Iris pigment epithelial cell (primary cell): ENCODE measurements at places on chromosomes 16 and 17.

DNA sequence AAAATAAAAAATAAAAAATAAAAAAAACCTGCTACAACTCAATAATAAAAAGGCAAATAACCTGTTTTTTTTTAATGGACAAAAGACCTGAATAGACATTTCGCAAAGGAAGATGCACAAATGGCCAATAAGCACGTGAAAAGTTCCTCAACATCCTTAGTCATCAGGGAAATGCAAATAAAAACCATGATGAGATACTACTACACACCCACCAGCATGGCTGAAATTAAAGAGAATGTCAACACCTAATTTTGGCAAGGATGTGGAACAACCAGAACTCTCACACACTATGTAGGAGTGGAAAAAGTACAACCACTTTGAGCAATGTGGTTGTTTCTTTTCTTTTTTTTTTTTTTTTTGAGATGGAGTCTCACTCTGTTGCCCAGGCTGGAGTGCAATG, 24.6 kb downstream of the COG7 start:
- DNase-seq, result no peak

DNA sequence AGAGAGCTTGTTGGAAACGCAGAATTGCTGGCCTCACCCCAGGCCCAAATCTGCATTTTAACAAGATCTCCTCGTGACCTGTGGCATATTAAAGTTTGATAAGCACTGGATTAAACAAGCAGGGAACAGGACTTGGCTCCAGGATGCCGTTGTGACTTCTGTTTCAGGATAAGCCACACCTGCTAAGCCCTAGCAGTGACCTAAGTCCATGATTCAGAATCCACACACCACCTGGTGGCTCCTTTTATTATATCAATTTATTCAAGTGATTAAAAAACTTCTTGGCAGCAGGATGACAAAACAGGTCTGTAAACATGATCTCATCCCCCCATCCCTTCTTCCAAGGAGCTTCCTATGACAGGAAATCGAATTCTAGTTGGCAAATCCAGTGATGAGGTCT, 9.1 kb downstream of the NAGPA start:
- DNase-seq, result no peak

- no peak for DNase-seq
Observed at GRCh38 chr16:17168181-17168580, 302.6 kb downstream of the XYLT1 start.

GRCh38 chr16:82059983-82060421, 24.9 kb downstream of the HSD17B2 start:
- DNase-seq, result peak; percentile 3

- DNase-seq, result no peak
Observed at GRCh38 chr17:73289549-73290254, 22.1 kb downstream of the CDC42EP4 start.

- peak; percentile 58 for DNase-seq
Observed at GRCh38 chr17:511833-512251, 159.2 kb upstream of the RPH3AL start.

DNA sequence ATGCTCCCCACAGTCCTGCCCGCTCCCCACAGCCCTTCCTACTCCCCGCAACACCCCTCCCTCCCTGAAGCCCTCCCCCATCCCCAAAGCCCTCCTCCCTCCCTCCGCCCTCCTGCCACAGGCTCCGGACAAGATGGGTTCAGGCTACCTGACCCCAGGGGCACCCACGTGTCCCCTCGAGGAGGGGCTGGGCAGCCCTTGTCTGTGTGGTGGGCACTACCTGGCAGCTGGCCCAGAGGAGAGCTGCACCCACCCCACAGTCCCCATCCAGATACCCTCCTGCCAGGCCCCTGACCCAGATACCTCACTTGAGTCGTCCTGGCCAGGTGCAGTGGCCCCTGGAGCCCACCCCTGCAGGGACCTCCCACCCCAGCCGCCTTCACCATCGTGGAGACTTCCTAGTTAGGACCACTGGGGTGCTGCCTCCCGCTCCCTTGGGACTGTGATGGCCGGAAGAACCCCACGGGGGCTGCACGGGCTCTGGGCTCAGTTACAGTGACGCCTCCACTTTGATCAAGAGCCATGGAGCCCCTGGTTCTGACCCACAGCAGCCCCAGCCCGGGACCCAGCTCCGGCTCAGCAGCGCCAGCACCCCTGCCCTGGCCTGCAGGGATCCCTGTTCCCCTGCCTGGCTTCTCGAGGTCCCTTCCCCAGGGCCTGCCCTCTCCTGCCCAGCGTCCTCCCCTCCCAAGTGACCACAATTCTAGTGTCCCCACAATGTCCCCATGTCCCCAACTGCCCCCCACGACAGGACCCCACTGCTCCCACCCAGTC, 806 bp downstream of the PERCC1 start:
- no peak for DNase-seq

- no peak for DNase-seq
Observed at GRCh38 chr16:66468321-66468965, 41.3 kb downstream of the BEAN1 start.

DNA sequence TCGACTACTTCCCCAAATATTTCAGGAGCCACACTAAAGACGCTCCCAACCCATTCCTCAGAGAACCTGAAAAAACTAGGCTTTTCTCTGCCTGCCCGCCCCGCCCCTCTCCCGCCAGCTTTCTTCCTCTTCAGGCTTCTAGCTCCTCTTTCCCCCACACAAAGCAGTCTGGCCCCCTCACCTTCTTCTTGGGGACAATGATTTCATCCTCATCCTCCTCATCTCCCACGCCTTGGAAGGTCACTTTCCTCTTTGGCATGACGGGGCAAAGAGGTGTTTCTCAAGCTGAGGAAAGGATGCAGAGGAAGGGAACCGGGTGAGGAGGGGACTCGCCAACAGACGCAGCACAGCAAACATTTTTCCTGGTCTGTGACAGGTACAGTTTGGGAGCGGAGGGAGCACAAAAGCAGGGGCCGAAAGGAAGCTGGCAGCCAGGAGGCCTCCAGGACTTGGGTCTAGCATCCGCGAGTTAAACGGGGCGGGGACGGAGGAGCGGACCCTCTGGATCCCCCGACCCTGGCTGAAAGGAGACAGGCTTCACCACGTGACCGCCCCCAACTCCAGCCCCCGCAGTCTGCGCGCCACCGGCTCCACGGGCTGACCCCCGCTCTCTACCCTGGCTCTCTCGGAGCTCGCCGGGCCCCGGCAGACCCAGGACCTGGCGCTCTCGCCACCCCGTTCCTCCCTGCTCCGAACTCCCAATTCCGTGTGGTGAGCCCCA, 525 bp downstream of the CD2BP2 start:
- peak; percentile 16 for DNase-seq

- no peak for DNase-seq
Observed at GRCh38 chr17:79699386-79700036, 31.2 kb upstream of the ENPP7 start.

DNA sequence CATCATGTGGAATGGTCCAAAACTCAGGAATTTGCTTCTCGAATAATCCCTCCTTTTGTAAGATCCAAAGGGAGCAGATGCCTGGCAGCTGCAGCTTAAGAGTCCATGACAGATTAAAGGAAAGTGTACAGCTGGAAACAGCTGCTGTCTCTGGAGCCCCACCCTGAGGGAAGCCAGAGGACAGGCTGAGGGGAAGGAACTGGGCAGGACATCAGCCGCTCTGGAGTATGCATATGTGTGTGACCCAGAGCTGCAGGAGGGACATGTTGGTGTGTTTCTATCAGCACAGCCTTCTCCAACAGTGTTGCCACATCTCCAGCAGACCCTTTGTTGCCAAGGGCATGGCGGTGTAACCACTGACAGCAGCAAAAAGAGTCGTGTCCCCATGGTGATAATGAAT, 46.2 kb downstream of the CYB561 start:
- no peak for DNase-seq

DNA sequence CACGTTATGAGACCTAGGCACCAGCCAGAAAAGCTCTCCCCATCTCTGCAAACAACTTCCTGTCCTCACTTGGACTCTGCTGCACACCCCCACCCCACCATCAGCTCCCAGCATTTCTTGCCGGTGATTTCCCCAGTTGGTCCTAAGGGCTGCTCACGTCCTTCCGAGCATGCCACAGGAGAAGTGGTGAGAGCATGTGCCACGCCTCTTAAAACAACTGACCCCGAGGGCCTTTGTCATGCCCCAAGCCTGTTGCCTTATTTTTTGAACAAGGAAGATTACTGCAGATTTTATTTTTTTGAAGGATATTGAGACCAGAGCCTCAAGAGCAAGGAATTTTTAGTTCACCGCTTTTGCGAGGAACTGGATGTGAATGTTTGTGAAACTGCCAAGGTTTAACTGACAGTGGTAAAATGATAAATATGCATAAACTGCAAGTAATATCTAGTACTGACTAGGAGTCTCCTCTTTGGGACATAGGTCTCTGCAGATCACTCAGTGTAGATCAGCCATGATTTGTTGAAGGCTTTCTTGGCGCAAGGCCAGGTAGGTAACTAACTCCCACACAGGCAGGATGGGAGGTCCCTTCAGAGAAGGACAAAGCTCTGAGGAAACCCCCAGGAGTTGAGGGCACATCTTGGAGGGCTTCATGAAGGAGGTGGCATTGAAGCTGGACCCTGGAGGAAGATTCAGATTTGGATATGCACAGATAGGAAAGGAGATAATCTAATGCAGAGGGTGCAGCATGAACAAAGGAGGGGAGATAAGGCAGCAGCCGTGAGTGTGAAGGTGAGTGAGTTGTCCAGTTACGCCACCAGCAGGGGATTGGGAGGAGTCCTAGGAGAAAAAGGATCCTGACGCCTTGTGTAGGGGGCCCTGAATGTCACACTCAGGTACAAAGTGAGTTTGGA, 44.7 kb downstream of the TMEM132E start:
- DNase-seq, result no peak

DNA sequence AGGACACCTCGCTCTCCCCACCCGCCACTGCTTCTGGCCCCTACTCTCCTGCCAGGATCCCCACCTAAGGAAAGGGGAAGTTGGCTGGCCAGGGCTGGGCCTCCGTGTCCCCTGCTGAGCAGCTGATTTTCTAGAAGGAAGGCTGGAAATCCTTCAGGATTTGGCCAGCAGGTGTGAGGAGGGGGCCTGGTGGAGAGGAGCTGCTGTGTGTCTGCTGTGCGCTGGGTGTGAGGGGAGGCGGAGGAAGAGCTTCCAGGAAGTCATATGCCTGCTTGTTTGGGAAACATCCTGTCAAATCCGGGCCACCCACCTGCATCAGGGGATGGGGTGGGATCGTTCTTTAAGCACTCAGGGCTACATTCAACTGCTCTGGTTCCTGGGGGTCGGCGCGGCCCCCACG, 28.6 kb downstream of the TPSG1 start:
- no peak for DNase-seq

DNA sequence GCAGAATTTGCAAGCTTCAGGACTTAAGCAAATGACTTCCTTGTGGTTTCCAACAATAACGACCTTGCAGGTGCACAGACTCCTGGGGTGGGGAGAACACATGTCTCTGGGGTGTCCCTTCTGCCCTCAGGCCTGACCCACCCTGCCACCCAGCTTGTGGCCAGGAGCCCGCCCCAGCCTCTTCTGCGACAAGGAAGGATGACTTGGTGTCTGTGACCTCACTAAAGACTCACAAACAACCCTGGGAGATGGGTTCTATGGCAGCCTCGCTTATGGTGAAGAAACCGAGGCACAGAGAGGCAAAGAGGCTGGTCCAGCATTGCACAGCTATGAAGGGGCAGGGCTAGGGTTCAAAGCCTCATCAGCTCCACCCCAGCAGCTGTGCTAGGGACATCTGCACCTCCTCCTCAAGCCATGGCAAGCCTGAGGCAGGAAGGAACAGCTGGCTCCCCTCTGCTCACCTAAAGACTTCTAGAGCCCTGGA, 2.6 kb downstream of the ATP2A3 start:
- no peak for DNase-seq

GRCh38 chr16:87729266-87729954, 36.4 kb downstream of the KLHDC4 start:
- DNase-seq, result no peak
